ENCODE measurements at places on chromosomes 2 and 18. TPM values are rescaled to one million over a fixed set of nuclear protein-coding genes. Genes with fewer than 3 reads are reported as not detected.

CHRND gene
- not detected for total RNA-seq

FBXO48 gene
- total RNA-seq, result 0.18 TPM

MSH2 gene
- total RNA-seq, result 33.3 TPM

GKN2 gene
- not detected for total RNA-seq

ANKRD44 gene
- 15.6 TPM for total RNA-seq

ANKMY1 gene
- 3.3 TPM for total RNA-seq

MRPS5 gene
- 27.6 TPM for total RNA-seq

CIDEA gene
- not detected for total RNA-seq

ASPRV1 gene
- 0.28 TPM for total RNA-seq

RIT2 gene
- total RNA-seq, result not detected

REG3G gene
- total RNA-seq, result not detected

IL36B gene
- not detected for total RNA-seq

RNF138 gene
- 44.7 TPM for total RNA-seq

VAMP5 gene
- total RNA-seq, result 27.8 TPM

SCN1A gene
- under 0.01 TPM for total RNA-seq

DNAJC5G gene
- not detected for total RNA-seq

C1QL2 gene
- not detected for total RNA-seq

GREB1 gene
- not detected for total RNA-seq

TUBA4B gene
- total RNA-seq, result not detected

SERPINB4 gene
- total RNA-seq, result not detected

GDF7 gene
- total RNA-seq, result under 0.01 TPM

TRPM8 gene
- not detected for total RNA-seq

GBX2 gene
- not detected for total RNA-seq

ALKAL2 gene
- total RNA-seq, result not detected

ALLC gene
- not detected for total RNA-seq
